HS-5 (cell line): ENCODE measurements at places on chromosomes 2 and 18.

GRCh38 chr2:169683054-169683424 lies 11.2 kb downstream of the CFAP210 start:
- DNase-seq = no peak

DNA sequence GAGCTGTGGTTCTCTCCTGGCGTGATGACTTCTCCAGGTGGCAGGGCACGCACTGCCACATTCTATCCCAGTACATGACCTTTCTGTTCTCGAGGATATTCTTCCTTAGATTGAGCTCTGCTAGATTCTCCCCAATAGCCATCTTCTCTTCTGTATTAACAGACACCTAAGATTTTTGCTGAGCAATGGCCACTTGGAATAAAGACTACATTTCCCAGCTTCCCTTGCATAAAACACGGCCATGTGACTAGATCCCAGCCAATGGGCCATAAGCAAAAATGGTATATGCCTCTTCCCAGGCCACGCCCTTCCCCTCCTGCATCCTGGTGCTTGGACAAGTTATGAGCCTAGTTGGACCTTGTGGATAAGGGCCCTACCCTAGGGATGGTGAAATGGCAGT lies 82.1 kb downstream of the EIF2AK3 start:
- DNase-seq = no peak

DNA sequence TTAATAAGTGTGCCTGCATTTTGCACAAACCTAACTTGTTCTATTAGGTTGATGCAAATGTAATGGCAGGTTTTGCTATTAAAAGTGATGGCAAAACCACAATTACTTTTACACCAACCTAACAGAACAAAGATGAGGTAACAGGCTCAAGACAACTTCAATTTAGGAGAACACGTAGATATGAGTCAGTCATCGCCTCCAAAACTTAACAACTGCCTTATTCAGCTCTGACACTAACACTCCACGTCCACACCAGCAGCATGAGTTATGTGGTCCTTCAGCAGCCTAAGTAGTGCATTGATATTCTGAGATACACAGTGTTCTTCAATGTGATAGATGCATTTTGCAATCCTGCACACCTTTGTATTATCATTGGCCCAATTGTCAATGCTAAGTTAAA lies 1175.1 kb upstream of the ACVR2A start:
- DNase-seq = no peak

GRCh38 chr18:10055125-10055750 lies 141.4 kb downstream of the VAPA start:
- DNase-seq = no peak

GRCh38 chr2:234240917-234241316 lies 190.4 kb downstream of the SPP2 start:
- DNase-seq = peak; percentile 93

DNA sequence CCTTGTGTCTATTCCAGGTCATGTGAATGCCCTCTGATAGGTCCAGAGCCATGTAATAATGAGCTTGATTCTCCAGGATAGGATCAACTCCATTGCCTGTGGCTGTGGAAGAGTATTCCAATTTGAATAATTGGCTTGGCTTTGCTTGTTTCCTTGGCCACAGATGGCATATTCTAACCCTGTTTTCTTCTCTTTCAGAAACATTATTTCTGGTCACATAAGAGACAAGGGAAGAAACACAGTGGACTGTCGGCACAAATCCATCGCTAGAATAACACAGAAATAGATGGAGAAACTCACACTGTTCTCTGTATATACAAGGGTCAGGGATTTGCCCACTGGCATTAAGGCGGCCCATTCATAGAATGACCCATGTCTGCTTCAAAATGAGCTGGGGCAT lies 278.4 kb upstream of the CCDC68 start:
- no peak for DNase-seq

DNA sequence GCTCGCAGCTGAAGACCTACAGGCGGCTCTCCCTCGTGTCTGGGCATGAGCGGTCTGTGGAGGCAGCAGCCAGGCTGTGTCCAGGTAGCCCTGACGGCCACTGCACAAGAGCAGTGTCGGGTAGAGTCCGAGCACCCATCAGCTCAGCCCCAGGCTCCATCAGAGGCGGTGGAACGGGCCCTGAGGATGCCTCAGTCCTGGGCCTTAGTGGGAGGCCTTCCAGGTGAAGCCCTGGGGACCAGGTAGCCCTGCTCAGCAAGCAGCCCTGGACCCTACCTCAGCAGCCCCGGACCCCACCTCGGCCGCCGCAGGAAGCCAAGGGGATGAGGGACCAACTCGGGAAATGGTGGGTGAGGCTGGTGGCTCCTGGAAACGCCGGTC lies 21.3 kb upstream of the KLF11 start:
- DNase-seq = no peak

DNA sequence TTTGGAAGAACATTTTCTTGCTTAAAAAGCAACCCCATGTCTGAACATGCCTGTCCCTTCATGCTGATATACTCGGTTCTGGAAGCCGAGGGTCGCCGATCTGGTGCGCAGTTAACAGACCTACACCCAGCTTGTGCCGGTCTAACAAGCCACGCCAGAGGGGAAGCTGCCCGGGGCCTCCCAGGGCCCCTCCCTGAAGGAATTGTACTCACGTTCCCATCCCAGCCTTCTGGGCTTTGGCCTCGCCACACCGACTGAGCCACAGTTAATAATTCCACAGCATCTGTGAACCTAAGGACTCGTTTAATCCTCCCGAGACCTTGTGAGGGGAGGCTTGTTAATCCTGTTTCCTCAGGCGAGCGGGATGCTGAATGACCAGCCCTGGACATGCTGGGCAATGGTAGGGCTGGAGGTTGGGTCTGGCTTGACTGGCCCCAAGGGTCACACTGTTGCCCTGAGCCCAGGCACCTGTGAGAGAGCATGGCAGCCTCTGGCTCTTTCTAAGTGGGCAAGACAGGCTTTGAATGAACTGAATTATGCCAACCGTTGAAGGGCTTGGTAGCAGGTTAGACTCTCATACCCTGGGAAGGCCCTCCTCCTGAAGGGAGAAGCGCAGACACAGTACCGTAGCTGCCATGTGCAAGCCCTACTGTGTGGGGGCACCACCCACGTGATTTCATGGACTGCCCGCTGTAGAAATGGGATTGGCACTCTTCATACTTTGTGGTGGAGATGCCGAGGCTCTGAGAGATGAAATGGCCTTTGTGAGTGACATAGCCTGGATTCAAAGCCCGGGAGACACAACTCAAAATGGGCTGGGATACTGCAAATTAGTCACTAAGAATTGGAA lies 27.9 kb upstream of the ODC1 start:
- no peak for DNase-seq

DNA sequence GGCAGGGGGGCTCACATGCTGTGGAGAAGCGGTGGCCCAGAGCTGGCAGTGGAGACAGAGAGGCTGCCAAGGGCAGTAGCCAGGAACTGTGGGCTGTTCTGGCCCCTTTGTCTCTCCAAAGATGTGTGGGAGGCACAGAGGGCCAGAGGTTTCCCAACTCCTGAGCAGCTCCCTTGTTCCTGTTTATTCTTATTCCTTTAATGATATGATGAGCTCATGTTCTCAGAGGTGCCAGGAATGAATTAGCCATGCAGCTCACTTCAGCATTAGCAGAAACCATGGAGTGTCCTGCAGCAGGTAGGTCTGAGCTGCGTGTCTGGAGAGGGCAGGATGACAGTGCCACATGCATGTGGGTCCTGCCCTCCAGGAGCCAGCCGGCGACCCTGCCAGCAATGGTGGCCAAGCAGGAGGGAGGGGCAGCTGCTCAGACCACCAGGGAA lies 77.9 kb upstream of the FZD7 start:
- DNase-seq = no peak

GRCh38 chr2:160375802-160376469 lies 117.7 kb downstream of the RBMS1 start:
- DNase-seq = no peak

- no peak for DNase-seq
Measured at GRCh38 chr2:18598848-18599484, 9.6 kb upstream of the NT5C1B start.

- DNase-seq = no peak
Measured at GRCh38 chr2:237300739-237301138, 113.2 kb downstream of the COL6A3 start.

- no peak for DNase-seq
Measured at GRCh38 chr2:12457831-12458230, 258.9 kb upstream of the TRIB2 start.

- no peak for DNase-seq
Measured at GRCh38 chr2:27721335-27721734, 50.2 kb upstream of the MRPL33 start.

GRCh38 chr18:8380926-8381325 lies 228.3 kb upstream of the RAB12 start:
- no peak for DNase-seq

GRCh38 chr2:237591141-237591881 lies 777 bp upstream of the RAB17 start:
- no peak for DNase-seq

DNA sequence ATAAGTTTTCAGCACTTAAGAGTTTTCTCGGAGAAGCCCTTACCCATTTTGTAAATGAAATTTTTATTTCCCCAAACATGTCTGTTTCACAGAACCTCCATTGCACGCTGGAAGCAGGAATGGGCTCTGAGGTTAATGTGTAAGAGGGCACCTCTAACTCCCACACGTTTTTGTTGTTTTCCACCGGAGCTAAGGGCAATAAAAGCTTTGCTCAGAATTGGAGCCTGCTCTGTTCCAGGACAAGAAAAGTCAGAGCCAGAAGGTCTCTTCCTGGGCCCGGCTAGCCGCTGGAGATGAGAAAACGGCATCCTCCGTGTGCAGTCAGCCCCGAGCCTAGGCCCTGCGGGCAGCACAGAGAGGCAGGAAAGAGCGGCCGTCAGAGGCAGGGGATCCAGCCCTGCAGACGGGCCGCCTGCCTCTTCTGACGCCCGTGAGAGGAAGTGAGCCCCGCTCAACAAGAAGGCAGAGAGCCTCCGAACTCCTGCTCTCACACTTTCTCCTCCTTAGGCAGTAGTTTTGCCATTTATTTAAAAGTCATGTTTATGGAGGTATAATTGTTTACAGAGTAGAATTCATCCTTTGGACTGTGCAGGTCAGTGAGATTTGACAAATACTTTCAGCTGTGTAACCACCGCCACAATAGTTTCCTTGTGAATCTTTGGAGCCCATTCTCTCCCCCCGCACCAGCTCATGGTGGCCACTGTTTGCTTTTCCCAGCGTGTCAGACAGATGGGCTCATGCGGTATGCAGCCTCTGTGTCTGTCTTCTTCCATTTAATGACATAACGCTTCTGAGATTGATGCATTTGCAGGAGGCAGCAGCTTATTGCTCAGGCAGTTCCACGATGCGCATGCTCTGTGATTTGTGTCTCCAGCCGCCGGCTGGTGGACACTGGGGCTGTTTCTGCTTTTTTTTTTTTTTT lies 117.3 kb downstream of the GALR1 start:
- DNase-seq = no peak

GRCh38 chr2:68653538-68653982 lies 10.2 kb downstream of the PROKR1 start:
- DNase-seq = no peak

- DNase-seq = no peak
Measured at GRCh38 chr2:186325827-186326535, 160.1 kb upstream of the ZC3H15 start.

- no peak for DNase-seq
Measured at GRCh38 chr18:46449033-46449432, 208.0 kb downstream of the LOXHD1 start.

GRCh38 chr2:11481426-11481788 lies 15.4 kb upstream of the E2F6 start:
- DNase-seq = no peak

- no peak for DNase-seq
Measured at GRCh38 chr2:63851691-63852311, 10.1 kb downstream of the UGP2 start.

- DNase-seq = no peak
Measured at GRCh38 chr18:43970656-43971055, 693.4 kb upstream of the SYT4 start.

DNA sequence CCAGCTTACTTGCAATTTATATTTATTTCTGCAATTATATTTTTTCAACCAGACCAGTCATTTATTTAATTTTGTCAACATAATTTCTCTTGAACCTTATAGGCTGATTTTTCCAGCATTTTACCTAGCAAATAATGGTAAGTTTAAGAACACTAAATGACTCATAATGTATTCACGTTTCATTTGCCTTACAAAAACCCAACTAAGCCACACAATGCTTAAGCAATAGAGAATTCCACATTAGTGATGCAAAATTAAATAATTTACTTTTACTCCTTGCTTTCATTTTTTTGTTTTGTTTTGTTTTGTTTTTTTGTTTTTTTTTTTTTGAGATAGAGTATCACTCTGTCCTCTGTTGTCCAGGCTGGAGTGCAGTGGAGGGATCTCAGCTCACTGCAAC lies 110.4 kb upstream of the VRK2 start:
- DNase-seq = no peak

- DNase-seq = no peak
Measured at GRCh38 chr18:2970344-2970743, 42.6 kb downstream of the LPIN2 start.

- DNase-seq = no peak
Measured at GRCh38 chr2:10591207-10591606, 98.6 kb downstream of the NOL10 start.

GRCh38 chr2:60948926-60949579 lies 67.7 kb downstream of the REL start:
- DNase-seq = no peak

GRCh38 chr2:9144046-9144445 lies 62.6 kb upstream of the ASAP2 start:
- no peak for DNase-seq

GRCh38 chr2:20179755-20180594 lies 45.0 kb downstream of the SDC1 start:
- DNase-seq = no peak

DNA sequence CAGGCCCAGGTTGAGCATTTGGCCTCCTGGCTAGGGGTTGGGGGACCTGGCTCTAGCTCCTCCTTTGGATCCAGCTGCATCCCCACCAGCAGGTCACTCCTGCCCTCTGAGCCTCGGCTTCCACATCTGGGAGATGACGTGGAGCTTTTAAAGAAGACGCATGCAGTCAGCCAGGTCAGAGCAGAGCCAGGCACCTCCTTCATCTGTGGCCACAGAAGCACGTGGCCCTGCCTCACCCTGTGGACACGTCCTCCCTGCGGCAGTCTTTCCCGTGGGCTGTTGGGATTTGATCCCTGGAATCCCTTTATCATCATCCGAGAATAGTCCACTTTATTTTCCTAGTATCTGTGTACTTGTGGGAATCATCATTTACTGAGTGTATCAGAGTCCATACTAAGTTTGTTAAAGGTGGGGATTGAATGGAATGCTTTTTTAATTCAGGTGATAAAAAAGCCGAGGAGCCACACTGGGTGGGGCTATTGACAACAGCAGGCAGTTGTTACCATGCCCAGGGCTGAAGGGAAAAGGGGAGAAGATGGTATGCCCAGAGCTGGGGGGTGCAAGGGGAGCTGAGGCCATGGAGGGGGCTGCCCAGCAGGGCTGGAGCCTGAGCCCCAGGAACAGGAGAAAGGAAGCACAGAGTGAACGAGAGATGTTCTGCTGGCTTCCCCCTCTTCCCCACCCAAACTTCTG lies 170.1 kb downstream of the LAMA1 start:
- DNase-seq = no peak

DNA sequence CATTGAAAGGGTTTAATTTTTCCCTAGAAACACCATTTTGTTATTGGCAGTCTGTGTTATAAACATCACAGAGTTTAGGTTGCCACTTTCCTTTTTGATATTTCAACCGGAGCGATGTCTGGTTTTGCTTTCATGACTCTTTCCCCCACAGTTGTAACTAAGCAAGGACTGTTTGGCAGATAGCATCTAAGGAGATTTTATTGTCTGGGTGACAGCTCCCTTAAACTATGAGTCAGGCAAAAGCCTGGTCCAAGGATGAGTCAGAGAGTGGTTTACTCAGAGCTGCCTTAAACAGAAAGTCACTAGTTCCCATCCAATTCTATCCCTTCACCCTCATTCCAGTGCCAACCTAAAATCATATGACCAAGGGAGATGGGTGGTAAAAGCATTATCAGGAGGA lies 341.6 kb upstream of the VWC2L start:
- DNase-seq = peak; percentile 93
